ENCODE measurements at places on chromosomes 11 and 22.

DNA sequence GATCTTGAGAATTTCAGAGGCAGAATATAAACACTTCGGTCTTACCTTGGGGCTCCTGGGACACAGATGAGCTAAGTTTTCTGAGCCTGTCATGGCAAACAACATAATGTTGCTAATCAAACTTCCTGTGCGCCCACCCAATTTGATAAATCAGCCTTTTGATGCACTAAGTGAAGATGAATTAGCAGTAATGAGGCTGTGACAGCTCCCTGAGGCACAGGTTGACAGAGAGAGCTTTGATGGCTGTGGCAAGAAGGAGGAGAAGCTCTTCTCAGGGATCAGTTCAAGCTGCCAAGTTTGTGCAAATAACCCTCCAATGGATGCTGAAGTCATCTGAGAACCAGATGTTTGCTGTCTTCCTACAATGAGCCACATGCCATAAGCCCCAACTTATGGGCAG is 34.4 kb downstream of the DRD2 start:
- no peak for DNase-seq

DNA sequence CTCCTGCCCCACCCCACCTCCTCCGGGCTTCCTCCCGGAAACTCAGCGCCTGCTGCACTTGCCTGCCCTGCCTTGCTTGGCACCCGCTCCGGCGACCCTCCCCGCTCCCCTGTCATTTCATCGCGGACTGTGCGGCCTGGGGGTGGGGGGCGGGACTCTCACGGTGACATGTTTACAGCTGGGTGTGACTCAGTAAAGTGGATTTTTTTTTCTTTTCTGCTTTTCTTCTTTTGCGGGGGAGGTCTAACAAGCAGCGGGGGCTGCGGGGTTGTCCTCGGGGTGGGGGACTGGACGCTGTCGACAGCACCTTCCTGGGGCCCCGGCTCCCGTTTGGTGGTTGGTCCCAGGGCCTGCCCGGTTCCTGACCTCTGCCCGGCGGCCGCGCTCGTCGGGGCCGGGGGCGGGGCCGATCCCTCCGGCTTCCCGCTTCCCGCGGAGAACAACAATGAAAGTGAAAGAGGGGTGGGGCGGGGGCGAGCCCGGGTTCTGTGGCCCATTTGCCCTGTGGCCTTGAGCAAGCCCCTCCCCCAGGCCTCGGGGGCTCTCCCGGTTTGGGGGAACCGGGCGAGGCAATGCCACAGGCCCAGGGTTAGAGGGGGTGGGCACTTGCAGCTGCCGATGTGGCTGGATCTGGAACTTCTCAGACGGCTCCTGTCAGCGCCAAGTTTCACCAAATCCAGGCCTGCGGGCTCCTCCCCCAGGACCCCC is 975 bp upstream of the MDK start:
- peak; percentile 77 for DNase-seq

GRCh38 chr11:102428696-102429095 is 23.9 kb downstream of the TMEM123 start:
- DNase-seq, result no peak

DNA sequence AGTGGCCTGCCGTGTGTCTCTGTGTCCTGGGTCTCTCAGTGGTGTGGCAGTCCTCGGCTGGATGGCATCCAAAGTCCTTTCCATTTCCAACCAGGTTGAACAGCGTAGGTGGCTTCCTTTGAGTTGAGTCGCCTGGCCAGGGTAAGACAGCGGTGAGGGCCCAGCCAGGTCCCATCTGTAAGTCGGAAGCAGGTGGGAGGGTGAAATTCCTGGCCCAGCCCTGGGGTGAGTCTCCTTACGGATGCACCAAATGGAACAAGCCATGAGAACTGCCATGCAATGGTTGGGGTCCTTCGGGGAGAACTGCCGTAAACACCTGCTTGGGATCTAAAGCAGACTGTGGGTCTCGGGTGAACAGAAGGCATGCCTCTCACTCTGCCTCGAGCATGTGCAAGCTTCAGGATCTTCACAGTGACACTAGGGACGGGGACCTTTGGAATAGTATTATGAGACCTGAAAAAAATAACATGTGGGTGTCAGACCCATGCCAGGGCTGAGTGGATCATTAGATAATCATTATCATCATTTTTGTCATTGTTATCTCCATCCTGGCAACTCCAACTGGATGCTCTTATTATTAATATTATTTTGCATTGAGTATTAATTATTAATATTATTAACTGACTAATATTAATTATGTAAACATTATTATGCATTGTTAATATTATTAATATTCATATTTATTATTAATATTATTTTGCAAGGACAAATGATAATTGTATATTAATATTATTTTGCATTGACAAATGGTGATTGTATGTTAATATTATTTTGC is 57.7 kb upstream of the LINC01488 start:
- DNase-seq, result no peak

DNA sequence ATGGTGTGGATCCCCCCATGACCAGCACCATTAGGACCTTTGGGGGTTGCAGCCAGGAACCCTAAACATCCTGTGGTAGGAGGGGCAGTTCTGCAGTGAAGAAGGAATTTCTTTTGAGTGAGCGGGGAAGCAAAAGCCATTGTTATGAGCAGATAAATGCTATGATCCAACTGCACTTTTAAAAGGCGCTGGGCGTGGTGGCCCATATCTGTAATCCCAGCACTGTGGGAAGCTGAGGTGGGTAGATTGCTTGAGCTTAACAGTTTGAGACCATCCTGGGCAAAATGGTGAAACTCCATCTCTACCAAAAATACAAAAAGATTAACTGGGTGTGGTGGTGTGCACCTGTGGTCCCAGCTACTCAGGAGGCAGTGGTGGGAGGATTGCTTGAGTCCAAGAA is 5.9 kb upstream of the TOMM22 start:
- no peak for DNase-seq

DNA sequence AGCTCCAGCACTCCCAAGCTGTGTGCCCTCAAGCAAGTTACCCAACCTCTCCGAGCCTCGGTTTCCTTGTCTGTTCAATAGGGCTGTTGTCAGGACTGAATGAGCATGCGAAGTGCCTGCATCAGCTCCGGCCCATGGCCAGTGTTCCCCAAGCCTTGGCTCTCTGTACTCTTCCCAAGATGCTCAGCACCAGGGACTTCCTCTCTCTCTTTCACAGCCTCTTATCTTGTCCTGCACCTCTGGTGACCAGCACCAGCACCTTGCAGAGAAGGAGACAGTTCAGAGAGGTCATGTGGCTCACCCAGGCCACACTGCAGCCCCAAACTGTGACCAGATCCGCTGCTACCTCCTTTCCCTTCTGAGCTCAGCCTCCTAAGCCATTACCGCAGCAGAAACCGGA is 120.3 kb upstream of the ANO1 start:
- DNase-seq, result no peak

DNA sequence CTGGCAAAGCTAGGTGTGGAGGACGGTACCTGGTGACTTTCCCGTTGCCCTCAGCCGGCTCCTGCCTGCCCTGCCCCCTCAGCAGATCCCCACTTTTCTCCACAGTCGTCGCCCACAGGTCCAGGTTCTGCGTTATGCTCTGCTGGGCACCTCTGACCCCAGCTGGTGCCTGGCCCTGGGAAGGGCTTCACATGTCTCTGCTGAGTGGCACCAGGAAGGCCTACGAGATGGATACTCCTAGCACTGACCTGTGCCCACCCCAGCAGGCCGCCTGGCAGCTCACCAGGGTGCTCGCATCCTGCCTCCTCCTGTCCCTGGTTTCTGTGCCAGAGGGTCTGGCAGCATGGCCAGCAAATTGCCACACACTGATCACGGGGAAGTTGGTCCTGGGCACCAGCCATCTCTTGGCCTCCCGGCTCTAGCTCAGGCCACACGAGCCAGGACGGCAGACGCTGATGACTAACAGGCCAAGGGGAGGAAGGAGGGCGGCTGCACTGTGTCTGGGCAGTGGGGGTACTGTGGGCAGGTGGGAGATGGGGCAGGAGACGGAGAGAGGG is 13.8 kb downstream of the CARS1 start:
- DNase-seq, result no peak

GRCh38 chr11:44865866-44866272 is 84.8 kb downstream of the TP53I11 start:
- no peak for DNase-seq

DNA sequence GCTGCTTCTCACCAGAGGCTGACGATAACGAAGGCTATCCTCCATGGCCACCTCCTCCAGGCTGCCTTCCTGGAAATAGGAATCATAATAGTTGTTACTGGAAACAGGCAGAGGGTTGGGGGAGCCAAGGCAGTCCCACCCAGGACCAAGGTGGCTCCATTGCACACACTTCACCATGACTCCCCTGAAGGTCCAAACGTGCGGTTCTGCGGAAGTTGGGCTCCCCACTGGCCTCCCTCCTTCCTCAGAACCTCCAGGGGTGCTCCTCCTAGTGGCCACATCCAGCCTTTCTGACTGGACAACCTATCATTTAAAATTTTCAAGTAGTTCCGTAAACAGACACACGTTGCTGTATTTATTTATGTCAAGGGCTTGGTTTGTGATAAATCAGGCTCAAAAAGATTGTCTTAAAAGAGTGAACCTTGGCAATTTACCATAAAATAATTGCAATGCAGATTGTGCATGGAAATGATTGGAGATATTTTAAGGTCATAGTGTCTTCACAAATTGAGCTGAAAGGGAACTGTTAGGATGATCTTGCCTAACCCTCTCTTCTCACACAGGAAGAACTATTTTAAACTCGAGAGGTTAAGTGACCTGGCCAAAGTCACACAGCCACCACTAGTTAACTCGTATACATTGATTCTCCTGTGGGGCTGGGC is 1.4 kb upstream of the TCN2 start:
- DNase-seq, result peak; percentile 67

GRCh38 chr22:49565516-49565855 is 262.2 kb downstream of the BRD1 start:
- DNase-seq, result no peak

DNA sequence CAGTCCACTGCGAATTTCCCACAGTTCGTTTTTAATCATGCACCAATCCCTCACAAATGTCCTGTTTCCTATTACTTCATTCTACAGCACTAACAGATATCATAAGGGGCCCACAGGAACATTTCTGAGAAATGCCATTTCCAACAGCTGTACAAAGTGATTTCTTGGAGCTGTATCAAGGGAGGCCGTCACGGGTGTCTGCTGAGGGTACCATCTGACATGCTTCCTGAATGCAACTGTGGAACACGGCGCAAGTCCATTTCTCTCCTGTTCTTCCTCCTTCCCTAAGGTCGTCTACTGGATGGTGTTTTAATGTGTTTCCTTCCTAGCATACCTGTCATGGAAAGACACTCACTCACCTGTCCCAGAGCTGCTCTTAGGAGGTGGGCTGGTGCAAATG is 320.7 kb downstream of the LARGE1 start:
- no peak for DNase-seq

GRCh38 chr11:10443721-10444235 is 11.3 kb upstream of the AMPD3 start:
- DNase-seq, result no peak

DNA sequence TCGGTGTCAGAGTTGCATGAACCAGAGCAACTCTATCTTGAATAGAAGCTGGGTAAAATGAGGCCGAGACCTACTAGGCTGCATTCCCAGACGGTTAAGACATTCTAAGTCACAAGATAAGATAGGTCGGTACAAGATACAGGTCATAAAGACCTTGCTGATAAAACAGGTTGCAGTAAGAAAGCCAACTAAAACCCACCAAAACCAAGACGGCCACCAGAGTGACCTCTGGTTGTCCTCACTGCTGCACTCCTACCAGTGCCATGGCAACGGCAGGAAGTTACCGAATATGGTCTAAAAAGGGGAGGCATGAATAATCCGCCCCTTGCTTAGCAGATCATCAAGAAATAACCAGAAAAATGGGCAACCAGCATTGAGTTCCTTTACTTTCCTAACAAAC is 2.4 kb upstream of the KAT5 start:
- DNase-seq, result no peak

DNA sequence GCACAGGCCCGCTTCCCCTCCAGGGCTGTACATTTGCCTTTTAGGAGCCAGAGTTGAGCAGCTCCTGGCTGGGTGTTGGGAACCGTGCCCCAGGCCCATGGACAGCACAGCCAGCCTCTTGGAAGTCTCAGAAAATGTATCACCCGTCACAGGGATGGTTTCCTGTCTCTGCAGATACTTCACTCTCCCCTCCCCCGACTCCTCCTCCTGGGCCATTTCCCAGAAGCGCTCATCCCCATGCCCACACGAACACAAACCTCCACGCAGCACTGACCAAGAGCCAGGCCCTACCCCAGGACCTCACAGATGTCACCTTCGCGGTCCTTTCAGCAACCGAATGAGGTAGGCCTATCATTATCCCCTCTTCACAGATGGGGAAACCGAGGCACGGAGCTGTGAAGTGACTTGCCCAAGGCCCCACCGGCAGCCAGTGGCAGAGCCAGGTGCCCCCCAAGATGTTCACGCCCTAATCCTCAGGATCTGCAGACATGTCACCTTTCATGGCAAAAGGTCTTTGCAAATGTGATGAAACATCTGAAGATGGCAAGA is 13.0 kb upstream of the PPARA start:
- no peak for DNase-seq

DNA sequence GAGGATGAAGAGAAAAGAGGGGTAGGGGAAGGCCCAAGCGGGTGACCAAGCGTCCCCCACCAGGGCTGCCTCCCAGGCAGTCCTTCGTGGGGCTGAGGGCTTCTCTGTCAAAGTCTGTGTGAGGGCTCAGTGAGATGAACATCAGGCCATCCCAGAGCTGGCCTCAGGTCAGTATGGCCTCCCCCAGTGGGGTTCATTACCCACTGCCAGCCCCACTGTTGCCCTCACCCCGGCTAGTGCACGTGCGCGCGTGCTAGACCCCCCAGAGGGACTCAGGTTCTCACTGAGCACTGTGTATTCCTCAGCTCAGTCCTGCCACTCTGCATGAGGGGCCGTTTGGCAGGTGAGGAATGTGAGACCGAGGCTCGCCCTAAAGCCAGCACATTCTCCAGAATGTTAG is 3.3 kb downstream of the KDELR3 start:
- DNase-seq, result no peak

- DNase-seq, result peak; percentile 84
These were observed 576 bp downstream of the TMEM258 start for GRCh38 chr11:61791737-61792309.

DNA sequence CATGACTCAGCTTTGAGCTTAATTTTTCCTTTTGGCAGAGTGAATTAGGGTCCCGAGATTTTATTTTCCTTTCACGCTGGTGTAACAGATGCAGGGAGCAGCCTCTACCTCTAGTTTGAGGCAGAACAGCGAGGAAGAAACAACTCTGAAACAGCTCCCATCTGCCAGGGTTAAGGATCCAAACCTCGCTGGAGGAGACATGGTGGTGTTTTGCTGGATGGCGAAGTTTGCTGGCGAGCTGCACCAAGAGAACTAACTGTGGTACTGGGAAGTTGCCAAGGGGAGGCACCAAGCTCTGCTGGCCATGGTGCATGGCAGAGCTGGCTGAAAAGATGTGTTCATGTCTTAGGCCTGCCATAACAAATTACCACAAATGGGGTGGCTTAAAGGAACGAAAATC is 7.6 kb upstream of the ALKBH3 start:
- DNase-seq, result no peak
